Left ventricle myocardium inferior (tissue), 1 donor: ENCODE measurements at places on chromosomes 12 and 14. TPM values are rescaled to one million over a fixed set of nuclear protein-coding genes. Genes with fewer than 3 reads are reported as not detected.
A peak's percentile ranks its signal among the peaks of the same experiment; 100 is the strongest.

- no peaks in the 10 kb centered on the region for H3K36me3 ChIP-seq
- DNase-seq = no peak
- H3K4me3 ChIP-seq = no peak overlapping the region
- H3K27ac ChIP-seq = no peak overlapping the region
- peaks cover 28% of the 10 kb centered on the region for H3K4me1 ChIP-seq
Measured at GRCh38 chr14:100056431-100056830, 8.8 kb upstream of the EVL start.

DNA sequence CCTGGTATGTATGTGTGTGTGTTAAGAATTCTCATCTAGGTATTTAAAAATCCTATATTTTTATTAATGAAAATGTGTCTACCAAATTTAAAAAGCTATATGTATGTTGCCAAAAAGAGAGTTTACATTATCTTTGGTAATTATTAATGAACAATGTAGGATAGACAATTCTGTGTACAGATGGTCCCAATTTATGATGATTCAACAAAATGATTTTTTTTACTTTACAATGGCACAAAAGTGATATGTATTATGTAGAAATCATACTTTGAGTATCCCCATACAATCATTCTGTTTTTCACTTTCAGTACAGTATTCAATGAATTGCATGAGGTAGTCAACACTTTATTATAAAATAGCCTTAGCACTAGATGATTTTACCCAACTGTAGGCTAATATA is 39.4 kb downstream of the IRAK3 start:
- no peak overlapping the region for H3K4me3 ChIP-seq
- no peak for DNase-seq
- H3K4me1 ChIP-seq = no peaks in the 10 kb centered on the region
- peaks cover 15% of the 10 kb centered on the region for H3K36me3 ChIP-seq
- H3K27me3 ChIP-seq = no peaks in the 10 kb centered on the region
- no peak overlapping the region for H3K27ac ChIP-seq

DNA sequence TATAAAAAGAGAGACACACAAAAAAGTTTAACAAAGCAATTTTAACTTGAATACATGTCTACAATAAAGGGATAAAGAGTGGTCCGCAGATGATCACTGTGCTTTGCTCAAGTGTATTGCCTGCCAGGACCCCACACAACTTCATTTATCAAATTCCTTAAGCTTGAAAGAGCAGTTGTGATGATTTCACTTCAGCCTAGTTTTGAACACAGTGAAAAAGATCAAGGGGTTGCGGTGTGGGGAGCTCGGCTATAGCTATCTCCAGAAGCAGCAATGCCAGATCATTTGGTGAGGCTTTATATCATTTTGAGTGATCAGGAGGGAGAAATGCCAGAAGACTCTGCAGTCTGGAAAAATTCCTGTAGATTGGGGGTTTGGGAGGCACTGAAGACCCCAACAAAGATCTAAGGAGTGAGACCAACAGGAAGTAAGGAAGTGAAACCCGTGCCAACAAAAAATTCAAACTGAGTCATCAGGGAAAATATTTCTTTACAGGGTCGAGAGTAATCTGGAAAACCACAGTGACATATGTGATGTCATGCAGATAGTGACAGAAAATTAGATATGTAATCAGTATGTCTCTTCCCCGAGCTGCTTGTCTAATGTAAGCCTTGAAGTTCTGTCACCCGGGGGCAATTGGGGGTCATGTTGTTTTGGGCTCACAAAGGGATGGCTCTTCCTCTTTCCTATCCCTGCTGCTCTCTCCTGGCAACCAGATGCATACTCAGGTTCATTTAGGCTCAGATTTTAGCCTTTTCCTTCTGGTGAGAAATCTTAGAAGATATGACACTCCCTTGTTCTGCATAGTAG is 221.8 kb downstream of the MSRB3 start:
- H3K36me3 ChIP-seq = no peaks in the 10 kb centered on the region
- H3K27ac ChIP-seq = peak overlapping the region; percentile 42
- H3K27me3 ChIP-seq = no peaks in the 10 kb centered on the region
- peaks cover 22% of the 10 kb centered on the region for H3K4me1 ChIP-seq
- no peak for DNase-seq

DNA sequence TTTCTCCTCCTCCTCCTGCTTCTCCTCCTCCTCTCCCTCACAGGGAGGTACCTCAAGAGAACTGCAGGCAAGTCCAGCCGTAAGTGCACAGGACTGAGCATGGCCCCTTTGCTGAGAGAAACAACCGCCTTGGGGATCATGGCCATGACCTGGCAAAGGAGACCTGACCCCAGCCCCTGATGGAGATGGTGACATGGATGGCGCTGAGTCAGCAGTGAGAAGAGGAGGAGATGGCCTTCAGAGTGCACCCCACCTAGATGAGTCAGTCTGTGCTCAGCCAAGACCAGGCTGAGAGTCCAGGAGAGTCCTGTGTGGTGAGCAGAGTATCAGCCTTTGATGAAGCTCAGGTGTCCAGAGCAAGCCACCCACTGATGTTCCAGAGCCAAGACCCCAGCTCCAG is 36.4 kb downstream of the MEG3 start:
- H3K4me3 ChIP-seq = no peak overlapping the region
- H3K4me1 ChIP-seq = no peaks in the 10 kb centered on the region
- peak; percentile 2 for DNase-seq
- H3K36me3 ChIP-seq = no peaks in the 10 kb centered on the region
- no peak overlapping the region for H3K27ac ChIP-seq

- no peak overlapping the region for H3K4me3 ChIP-seq
- H3K4me1 ChIP-seq = no peaks in the 10 kb centered on the region
- H3K27me3 ChIP-seq = no peaks in the 10 kb centered on the region
- DNase-seq = no peak
- no peak overlapping the region for H3K27ac ChIP-seq
Measured at GRCh38 chr14:65249471-65250161, 147.3 kb upstream of the MAX start.

DNA sequence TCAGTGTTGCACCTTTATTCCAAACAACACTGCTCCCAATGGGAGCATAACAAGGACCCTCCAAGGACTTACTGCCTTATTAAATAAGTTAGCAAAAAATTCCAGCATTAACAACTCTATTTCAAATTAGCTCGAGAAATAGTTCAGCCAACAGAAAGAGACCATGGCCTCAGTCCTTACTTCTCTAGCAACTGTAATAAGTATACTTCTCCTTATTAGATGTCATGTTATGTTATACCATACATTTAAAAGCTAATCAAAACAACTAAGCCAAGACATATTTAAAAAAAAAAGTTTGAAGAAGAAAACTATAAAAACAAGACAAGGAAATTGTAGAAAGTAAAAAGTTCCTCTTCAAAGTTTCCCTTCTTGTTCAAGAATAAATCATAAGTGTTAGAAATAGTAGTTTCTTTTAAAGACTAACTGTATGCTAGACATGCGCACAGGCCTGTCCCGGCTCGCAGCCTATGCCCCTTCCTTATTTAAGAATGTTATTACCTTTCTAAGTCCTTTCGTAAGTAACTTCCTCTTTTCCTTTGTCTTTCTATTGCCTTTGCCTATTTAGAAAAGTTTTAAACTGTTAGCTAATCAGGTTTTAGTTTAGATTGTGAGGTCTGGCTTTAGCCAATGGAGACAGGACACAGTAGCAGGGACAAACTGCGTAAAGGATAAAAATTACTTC is 68.6 kb downstream of the RESF1 start:
- H3K4me3 ChIP-seq = no peak overlapping the region
- no peaks in the 10 kb centered on the region for H3K4me1 ChIP-seq
- no peak for DNase-seq
- H3K36me3 ChIP-seq = no peaks in the 10 kb centered on the region

DNA sequence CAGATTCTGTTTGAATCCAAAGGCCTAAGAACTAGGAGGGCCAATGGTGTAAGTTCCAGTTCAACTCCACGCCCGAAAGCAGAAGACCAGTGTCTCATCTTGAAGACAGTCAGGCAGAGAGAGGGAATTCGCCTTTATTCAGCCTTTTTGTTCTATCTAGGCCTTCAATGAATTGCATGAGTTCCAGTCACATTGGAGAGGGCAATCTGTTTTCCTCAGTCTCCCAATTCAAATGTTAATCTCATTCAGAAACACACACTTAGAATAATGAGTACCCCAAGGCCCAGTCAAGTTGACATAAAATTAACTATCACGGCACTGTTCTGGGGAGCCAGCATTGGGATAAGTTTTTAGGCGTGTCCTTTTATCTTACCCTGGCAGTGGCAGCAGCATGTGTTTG is 65.8 kb downstream of the C14orf39 start:
- no peak overlapping the region for H3K27ac ChIP-seq
- no peaks in the 10 kb centered on the region for H3K36me3 ChIP-seq
- H3K4me1 ChIP-seq = no peaks in the 10 kb centered on the region
- H3K4me3 ChIP-seq = no peak overlapping the region

DNA sequence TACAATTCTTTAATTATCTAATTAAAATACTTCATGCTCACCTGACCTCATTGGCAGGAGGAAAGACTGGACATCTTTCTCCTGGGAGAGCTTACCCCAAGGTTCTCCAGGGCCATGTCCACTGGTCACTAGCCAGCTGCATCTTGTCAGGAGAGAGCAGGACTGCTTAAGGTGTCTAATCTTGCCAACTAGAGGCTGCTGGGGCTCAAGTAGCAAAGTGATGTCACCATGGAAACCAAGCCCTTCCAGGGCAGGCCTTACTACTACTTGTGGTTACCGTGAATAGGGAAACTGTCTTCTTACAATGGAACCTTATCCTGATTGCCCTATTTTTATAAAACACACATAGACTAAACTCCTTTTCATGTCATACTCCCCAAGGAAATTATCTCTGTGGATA is 376.4 kb downstream of the SNAPC1 start:
- H3K27me3 ChIP-seq = peaks cover 31% of the 10 kb centered on the region
- H3K4me1 ChIP-seq = no peaks in the 10 kb centered on the region
- H3K36me3 ChIP-seq = no peaks in the 10 kb centered on the region
- no peak for DNase-seq

- peaks cover 23% of the 10 kb centered on the region for H3K4me1 ChIP-seq
- DNase-seq = no peak
- H3K27ac ChIP-seq = peak overlapping the region; percentile 19
- H3K36me3 ChIP-seq = no peaks in the 10 kb centered on the region
- no peak overlapping the region for H3K4me3 ChIP-seq
Measured at GRCh38 chr14:23571701-23572523, 4.3 kb upstream of the AP1G2 start.

- peak overlapping the region; percentile 4 for H3K27ac ChIP-seq
- no peaks in the 10 kb centered on the region for H3K27me3 ChIP-seq
- no peak for DNase-seq
- no peaks in the 10 kb centered on the region for H3K4me1 ChIP-seq
- H3K36me3 ChIP-seq = no peaks in the 10 kb centered on the region
- no peak overlapping the region for H3K4me3 ChIP-seq
Measured at GRCh38 chr12:85580562-85581168, 255.5 kb downstream of the RASSF9 start.

GRCh38 chr14:69873877-69874780 is 5.1 kb upstream of the SMOC1 start:
- peaks cover 38% of the 10 kb centered on the region for H3K27me3 ChIP-seq
- DNase-seq = no peak
- no peak overlapping the region for H3K27ac ChIP-seq
- no peaks in the 10 kb centered on the region for H3K36me3 ChIP-seq

- H3K36me3 ChIP-seq = no peaks in the 10 kb centered on the region
- H3K27ac ChIP-seq = peak overlapping the region; percentile 85
- no peak overlapping the region for H3K4me3 ChIP-seq
- peak; percentile 78 for DNase-seq
Measured at GRCh38 chr14:90698379-90698869, 117.8 kb downstream of the TTC7B start.

DNA sequence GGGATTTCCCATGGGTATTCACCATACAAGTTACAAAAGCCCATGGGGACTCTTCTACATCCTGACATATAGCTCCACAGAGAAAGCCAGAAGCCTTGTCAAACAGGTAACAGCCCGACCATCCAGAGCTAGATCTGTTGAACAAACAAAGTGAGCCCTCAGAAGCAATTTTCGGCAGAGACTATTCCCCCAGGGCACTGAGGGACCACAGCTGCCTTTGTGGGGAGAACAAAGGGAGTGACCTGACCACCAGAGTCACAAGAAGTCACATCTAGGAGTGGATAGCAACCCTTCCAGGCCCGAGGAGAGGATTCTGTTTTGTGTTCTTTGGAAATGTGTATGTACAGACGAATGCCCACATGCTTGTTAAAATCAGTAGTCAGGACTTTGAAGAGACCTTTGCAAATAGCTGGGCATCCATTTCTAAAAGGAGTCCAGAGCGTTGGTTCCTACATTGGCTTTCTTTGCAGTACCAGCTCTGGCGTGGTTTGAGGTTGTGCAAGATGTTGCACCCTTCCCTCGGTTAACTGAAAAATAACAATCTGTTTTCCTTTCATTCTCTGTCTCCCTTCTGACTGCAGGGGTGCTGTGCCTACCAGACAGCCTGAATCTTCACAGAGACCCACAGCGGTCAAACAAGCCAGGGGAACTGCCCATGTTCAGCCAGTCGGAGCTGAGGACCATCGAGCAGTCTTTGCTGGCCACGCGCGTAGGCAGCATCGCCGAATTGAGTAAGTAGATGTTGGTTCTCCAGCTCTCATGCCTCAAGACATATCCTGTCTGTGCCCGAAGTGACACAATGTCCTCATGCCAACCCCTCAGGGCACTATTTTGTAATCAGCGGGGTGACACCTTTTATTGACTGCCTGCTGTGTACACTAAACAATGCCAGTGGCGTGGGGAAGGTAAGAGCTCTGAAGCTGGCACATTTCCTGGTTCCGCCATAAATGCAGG is 165.4 kb upstream of the PWP1 start:
- H3K27me3 ChIP-seq = no peaks in the 10 kb centered on the region
- no peak overlapping the region for H3K27ac ChIP-seq
- H3K4me1 ChIP-seq = no peaks in the 10 kb centered on the region
- no peak for DNase-seq
- H3K36me3 ChIP-seq = no peaks in the 10 kb centered on the region

GRCh38 chr12:115988212-115988611 is 289.3 kb downstream of the MED13L start:
- no peak overlapping the region for H3K27ac ChIP-seq
- no peak for DNase-seq
- H3K4me1 ChIP-seq = peaks cover 19% of the 10 kb centered on the region
- H3K4me3 ChIP-seq = no peak overlapping the region

DNA sequence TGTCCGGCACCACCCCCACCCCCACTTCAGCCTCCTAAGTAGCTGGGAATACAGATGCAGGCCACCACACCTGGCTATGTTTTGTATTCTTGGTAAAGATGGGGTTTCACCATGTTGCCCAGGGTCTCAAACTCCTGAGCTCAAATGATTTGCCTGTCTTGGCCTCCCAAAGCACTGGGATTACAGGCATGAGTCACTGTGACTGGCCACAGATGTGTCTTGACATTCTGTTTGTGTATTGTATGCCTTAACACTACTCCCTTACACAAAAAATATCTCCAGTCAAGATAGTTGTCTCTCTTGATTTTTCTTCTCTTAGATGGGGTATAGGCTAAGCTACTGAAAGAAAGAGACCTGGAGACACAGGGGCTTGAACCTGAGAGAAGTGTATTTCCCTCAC is 17.6 kb downstream of the CLEC14A start:
- H3K4me1 ChIP-seq = no peaks in the 10 kb centered on the region
- no peaks in the 10 kb centered on the region for H3K36me3 ChIP-seq
- no peak for DNase-seq
- H3K27me3 ChIP-seq = no peaks in the 10 kb centered on the region
- H3K4me3 ChIP-seq = no peak overlapping the region

GRCh38 chr12:116736962-116737773 is 701 bp downstream of the SPRING1 start:
- H3K4me3 ChIP-seq = peak overlapping the region; percentile 98
- H3K27me3 ChIP-seq = no peaks in the 10 kb centered on the region
- H3K36me3 ChIP-seq = peaks cover 27% of the 10 kb centered on the region
- no peak for DNase-seq
- H3K27ac ChIP-seq = peak overlapping the region; percentile 87

Gene RHEBL1
- not detected for total RNA-seq

Gene NFE2
- total RNA-seq = 0.71 TPM

Gene NRXN3
- 1.2 TPM for total RNA-seq

Gene SERPINA4
- total RNA-seq = not detected
